Neural crest cell (in vitro differentiated cells): ENCODE measurements at places on chromosomes 6 and 20. TPM values are rescaled to one million over a fixed set of nuclear protein-coding genes. Genes with fewer than 3 reads are reported as not detected.

Gene JPH2
- total RNA-seq: 0.07 TPM in 1 of 2 replicates, not detected in the other

Gene SUMO4
- 1.8 and 2.4 TPM in 2 replicates for total RNA-seq

Gene GGTLC1
- total RNA-seq: not detected in 2 replicates

Gene KCNQ2
- 143 and 157 TPM in 2 replicates for total RNA-seq

Gene C2
- total RNA-seq: 0.35 and 1.2 TPM in 2 replicates
